Gastrocnemius medialis (tissue), 4 donors: ENCODE measurements at places on chromosomes 7 and 10.

DNA sequence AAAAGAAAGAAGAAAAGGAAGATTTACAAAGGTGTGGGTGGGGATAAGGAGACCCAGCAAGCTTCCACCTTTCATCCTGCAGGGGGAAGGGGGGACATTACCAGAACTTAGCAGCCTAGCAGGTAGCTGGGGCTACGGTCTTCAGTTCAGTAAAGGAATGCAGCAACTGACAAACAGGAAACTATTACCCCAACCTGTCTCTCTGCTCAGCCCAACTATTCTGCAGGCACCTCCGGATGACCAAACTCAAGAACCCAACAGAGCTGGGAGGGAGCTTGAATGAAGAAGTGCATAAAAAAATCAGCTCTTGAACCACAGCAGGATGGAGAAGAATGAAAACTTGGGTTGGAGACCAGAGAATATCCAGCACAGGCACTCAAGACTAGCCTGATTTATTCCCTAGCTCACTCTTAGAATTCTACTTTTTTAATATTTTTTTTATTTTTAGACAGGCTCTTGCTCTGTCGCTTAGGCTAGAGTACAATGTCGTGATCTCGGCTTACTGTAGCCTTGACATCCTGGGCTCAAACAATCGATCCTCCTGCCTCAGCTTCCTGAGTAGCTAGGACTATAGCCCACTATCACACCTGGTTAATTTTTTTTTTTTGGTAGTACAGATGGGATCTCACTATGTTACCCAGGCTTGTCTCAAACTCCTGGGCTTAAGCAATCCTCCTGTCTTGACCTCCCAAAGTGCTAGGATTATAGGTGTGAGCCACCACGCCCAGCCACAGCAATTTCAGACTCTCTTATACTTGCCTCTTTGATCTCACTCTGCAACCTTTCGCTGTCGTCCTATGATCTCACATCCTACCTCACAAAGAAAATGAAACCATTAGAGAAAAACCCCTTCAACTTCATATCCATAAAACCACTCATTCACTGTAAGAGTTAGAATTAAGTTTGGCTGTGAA lies 18.5 kb upstream of the C10orf67 start:
- H3K27me3 ChIP-seq, result no peaks in the 10 kb centered on the region
- DNase-seq, result no peak

DNA sequence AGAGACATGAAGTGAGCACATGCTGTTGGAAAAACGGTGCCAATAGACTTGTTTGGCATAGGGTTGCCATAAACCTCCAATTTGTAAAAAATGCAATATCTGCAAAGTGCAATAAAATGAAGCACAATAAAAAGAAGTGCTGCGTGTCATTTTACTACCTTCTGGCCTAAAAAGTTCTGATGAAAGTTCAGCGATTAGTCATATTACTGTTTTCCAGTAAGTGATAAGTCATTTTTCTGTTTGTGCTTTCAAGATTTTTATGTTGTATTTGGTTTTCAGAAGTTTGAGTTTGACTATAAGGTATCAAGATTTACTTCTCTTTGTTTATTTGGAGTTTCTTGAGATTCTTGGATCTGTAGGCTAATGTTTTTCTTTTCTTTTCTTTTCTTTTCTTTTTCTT lies 16.8 kb downstream of the AOAH start:
- no peak overlapping the region for H3K27ac ChIP-seq
- DNase-seq, result no peak
- no peak overlapping the region for H3K4me3 ChIP-seq
- H3K36me3 ChIP-seq, result no peaks in the 10 kb centered on the region
- no peaks in the 10 kb centered on the region for H3K4me1 ChIP-seq

- H3K36me3 ChIP-seq, result no peaks in the 10 kb centered on the region
- no peaks in the 10 kb centered on the region for H3K4me1 ChIP-seq
- H3K4me3 ChIP-seq, result no peak overlapping the region
- DNase-seq, result no peak
- H3K27ac ChIP-seq, result no peak overlapping the region
Measured at GRCh38 chr10:14326581-14326980, 4.1 kb downstream of the FRMD4A start.

DNA sequence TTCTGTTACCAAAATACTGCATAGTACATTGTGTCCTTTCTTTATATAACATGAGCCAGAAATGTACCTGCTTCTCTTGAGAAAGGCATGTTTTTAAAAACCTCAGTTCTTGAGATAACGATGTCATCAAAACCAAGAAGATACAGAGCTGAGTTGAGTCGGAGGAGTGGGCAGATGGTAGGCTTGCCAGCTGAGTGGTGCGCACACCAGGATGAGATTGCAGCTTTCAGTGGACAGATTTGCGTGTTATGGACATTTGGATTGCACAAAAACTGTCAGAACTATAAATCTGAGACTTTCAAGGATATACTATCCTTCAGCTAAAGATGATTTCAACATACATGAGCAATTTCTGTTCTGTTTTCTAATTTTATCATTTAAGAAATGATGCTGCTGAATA lies 25.0 kb downstream of the PRKAR2B start:
- H3K4me3 ChIP-seq, result no peak overlapping the region
- H3K4me1 ChIP-seq, result no peaks in the 10 kb centered on the region
- no peaks in the 10 kb centered on the region for H3K27me3 ChIP-seq

DNA sequence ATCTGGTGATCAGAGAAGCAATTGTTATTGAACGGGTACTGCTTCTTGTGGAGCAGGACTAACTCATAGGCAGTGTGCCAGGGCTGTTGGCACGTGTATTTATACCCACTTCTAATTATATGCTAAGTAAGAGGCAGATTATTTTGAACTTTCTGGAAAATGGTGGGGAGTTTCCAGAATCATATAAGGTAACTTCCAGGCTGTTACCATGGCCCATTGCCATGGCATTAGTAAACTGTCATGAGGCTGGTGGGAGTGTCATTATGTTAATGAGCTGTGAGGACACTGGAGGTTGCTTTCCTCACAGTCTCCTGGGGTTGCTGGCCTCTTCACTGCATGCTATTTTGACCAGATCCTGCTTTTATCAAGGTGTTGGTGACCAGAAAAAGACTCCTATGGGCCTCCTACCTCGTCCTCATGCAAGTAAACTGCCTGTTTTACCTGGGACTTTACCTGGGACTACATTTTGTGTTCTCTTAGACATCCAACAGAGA lies 122.6 kb downstream of the KCND2 start:
- H3K4me1 ChIP-seq, result no peaks in the 10 kb centered on the region
- DNase-seq, result no peak
- no peaks in the 10 kb centered on the region for H3K27me3 ChIP-seq
- no peak overlapping the region for H3K27ac ChIP-seq
- no peak overlapping the region for H3K4me3 ChIP-seq

GRCh38 chr7:51227861-51228260 lies 88.7 kb downstream of the COBL start:
- no peaks in the 10 kb centered on the region for H3K27me3 ChIP-seq
- H3K36me3 ChIP-seq, result no peaks in the 10 kb centered on the region
- no peak for DNase-seq
- H3K4me1 ChIP-seq, result peaks cover 44% of the 10 kb centered on the region

DNA sequence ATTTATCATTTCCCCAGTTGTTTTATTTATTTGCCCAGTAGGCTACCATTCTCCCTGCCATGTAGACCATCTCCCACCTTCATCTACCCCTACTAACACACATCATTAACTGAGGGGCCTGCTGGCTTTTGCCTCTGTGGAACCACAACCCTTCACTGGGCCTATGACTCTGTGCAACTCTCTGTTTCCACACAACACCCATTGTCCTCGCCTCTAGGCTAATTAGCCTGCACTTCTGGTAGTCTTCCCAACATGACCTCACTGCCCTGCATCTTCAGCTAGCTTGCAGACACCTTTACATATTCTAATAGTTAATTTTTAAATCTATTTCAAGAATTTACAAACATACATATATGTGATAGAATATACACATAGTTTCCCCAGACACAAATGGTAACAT lies 7.5 kb downstream of the ANKIB1 start:
- no peaks in the 10 kb centered on the region for H3K36me3 ChIP-seq
- no peak overlapping the region for H3K27ac ChIP-seq
- no peaks in the 10 kb centered on the region for H3K27me3 ChIP-seq
- no peak for DNase-seq
- peaks cover 30% of the 10 kb centered on the region for H3K4me1 ChIP-seq

- DNase-seq, result no peak
- no peaks in the 10 kb centered on the region for H3K36me3 ChIP-seq
- H3K4me1 ChIP-seq, result peaks cover under 1% of the 10 kb centered on the region
- H3K27me3 ChIP-seq, result no peaks in the 10 kb centered on the region
- H3K4me3 ChIP-seq, result no peak overlapping the region
- H3K27ac ChIP-seq, result no peak overlapping the region
Measured at GRCh38 chr10:91043173-91043910, 122.5 kb upstream of the ANKRD1 start.

DNA sequence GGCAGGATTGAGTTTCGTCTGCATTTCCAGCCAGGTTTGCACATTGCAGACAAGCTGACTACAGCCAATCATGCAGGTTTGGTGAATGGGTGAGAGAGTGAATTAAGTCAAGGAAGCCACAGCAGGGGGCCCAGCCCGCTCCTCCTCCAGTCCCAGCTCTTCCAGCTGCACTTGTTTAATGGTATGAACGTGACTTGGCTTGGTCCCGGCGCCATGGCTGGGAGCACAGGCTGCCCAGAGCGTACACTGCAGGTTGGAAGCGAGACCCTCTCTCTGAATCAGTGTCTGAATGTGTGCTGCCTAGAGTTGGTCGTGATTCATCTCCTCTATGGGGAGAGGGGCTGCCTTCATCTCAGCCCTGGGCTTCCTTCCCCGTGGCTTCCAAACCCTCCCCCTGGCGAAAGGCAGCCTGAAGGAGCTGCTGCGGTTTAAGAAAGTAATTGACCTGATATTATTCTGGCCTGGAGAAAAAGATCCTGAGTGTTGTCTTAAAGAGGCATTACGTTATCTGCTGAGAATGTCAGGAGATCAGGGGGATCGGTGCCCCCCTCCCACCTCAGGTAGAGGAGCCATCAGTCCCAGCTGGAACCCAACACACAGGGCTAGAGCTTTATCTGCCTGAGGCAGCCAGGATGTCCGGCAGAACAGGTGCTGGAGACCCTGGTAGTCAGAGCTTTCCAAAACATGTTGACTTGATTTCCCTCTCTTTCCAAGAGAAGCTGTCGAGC lies 132.1 kb downstream of the COL26A1 start:
- H3K4me1 ChIP-seq, result no peaks in the 10 kb centered on the region
- H3K27me3 ChIP-seq, result peaks cover 15% of the 10 kb centered on the region
- H3K4me3 ChIP-seq, result no peak overlapping the region
- no peaks in the 10 kb centered on the region for H3K36me3 ChIP-seq
- no peak for DNase-seq
- H3K27ac ChIP-seq, result no peak overlapping the region

GRCh38 chr10:29150010-29150409 lies 138.9 kb upstream of the LYZL1 start:
- no peaks in the 10 kb centered on the region for H3K36me3 ChIP-seq
- H3K27me3 ChIP-seq, result no peaks in the 10 kb centered on the region
- H3K27ac ChIP-seq, result no peak overlapping the region
- peaks cover 7% of the 10 kb centered on the region for H3K4me1 ChIP-seq

- no peak overlapping the region for H3K4me3 ChIP-seq
- no peak overlapping the region for H3K27ac ChIP-seq
- no peak for DNase-seq
- no peaks in the 10 kb centered on the region for H3K36me3 ChIP-seq
Measured at GRCh38 chr7:43757073-43757720, 1.3 kb upstream of the BLVRA start.

GRCh38 chr7:155032978-155033377 lies 30.1 kb upstream of the PAXIP1 start:
- H3K4me1 ChIP-seq, result no peaks in the 10 kb centered on the region
- no peak overlapping the region for H3K4me3 ChIP-seq
- H3K27ac ChIP-seq, result no peak overlapping the region

DNA sequence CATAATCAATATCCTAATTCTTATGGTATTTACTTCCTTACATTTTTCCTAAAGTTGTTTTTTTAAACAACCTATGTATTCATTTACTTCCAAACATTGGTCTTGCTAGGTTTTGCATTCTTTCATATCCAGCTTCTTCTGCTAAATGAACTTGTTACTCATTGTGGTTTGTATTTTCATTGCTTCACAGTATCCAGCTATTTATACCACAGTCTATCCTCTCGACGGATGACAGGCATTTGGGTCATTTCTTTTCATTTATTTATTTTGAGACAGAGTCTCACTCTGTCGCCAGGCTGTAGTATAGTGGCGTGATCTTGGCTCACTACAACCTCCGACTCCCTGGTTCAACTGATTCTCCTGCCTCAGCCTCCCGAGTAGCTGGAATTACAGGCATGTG lies 66.8 kb downstream of the CCDC6 start:
- no peaks in the 10 kb centered on the region for H3K27me3 ChIP-seq
- no peak overlapping the region for H3K27ac ChIP-seq
- H3K36me3 ChIP-seq, result peaks cover 3% of the 10 kb centered on the region
- no peak for DNase-seq
- no peak overlapping the region for H3K4me3 ChIP-seq

- peak overlapping the region; percentile 58 for H3K27ac ChIP-seq
- no peak for DNase-seq
- no peak overlapping the region for H3K4me3 ChIP-seq
- H3K27me3 ChIP-seq, result no peaks in the 10 kb centered on the region
- peaks cover 65% of the 10 kb centered on the region for H3K4me1 ChIP-seq
- no peaks in the 10 kb centered on the region for H3K36me3 ChIP-seq
Measured at GRCh38 chr10:69468751-69469089, 17.5 kb downstream of the TSPAN15 start.

GRCh38 chr7:98213888-98214810 lies 2.9 kb downstream of the BHLHA15 start:
- no peaks in the 10 kb centered on the region for H3K36me3 ChIP-seq
- H3K4me1 ChIP-seq, result peaks cover 4% of the 10 kb centered on the region
- no peak overlapping the region for H3K27ac ChIP-seq
- H3K27me3 ChIP-seq, result peaks cover 6% of the 10 kb centered on the region

- no peak overlapping the region for H3K4me3 ChIP-seq
- peak overlapping the region; percentile 56 for H3K27ac ChIP-seq
- H3K36me3 ChIP-seq, result no peaks in the 10 kb centered on the region
- no peaks in the 10 kb centered on the region for H3K27me3 ChIP-seq
Measured at GRCh38 chr10:3465406-3465891, 292.9 kb upstream of the PITRM1 start.

DNA sequence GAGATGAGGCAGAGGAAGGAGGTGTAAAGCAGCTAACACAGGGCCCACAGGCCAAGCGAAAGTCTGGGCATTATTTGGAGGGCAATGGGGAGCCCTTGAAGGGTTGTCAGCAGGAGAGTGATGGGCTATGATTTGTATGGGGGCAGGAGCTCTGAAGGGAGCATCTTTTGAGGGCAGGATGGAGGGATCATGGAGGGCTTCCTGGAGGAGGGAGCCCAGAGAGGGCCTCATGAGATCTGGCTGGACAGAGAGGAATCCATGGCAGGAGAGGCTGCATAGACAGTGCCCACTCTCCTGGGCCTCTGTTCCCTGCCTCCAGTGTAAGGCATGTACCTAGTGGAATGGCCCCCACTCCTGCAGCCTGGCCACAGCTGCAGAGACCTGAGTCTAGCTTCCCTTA lies 136.6 kb upstream of the PPIF start:
- no peaks in the 10 kb centered on the region for H3K27me3 ChIP-seq
- DNase-seq, result no peak
- H3K36me3 ChIP-seq, result no peaks in the 10 kb centered on the region
- no peak overlapping the region for H3K4me3 ChIP-seq

- H3K27ac ChIP-seq, result no peak overlapping the region
- H3K4me1 ChIP-seq, result peaks cover 23% of the 10 kb centered on the region
- no peak for DNase-seq
- no peak overlapping the region for H3K4me3 ChIP-seq
- H3K36me3 ChIP-seq, result no peaks in the 10 kb centered on the region
- no peaks in the 10 kb centered on the region for H3K27me3 ChIP-seq
Measured at GRCh38 chr10:116060864-116061263, 212.1 kb downstream of the GFRA1 start.
